EL (cell line): ENCODE measurements at places on chromosomes 1 and 21.
A peak's percentile ranks its signal among the peaks of the same experiment; 100 is the strongest.

DNA sequence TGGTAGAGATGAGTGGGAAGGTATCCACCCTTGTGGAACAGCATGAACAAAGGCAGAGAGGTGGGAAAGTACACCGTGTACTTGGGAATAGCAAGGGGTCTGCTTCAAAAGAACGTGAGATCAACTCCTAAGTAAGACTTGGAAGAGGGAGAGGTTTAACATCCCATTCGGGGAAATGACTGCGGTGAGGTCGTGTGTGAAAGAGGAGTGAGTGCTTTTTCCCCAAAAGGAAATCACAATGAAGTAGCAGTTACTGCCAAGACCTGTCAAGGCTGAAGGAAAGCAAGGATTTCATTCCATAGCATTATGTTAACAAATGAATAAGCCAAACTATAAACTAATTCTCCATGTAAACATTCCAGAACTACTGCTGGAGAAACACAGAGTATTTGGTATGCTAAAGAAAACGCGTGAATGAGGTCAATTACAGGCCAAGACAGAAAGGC, 20.0 kb upstream of the SYDE2 start:
- DNase-seq: no peak

DNA sequence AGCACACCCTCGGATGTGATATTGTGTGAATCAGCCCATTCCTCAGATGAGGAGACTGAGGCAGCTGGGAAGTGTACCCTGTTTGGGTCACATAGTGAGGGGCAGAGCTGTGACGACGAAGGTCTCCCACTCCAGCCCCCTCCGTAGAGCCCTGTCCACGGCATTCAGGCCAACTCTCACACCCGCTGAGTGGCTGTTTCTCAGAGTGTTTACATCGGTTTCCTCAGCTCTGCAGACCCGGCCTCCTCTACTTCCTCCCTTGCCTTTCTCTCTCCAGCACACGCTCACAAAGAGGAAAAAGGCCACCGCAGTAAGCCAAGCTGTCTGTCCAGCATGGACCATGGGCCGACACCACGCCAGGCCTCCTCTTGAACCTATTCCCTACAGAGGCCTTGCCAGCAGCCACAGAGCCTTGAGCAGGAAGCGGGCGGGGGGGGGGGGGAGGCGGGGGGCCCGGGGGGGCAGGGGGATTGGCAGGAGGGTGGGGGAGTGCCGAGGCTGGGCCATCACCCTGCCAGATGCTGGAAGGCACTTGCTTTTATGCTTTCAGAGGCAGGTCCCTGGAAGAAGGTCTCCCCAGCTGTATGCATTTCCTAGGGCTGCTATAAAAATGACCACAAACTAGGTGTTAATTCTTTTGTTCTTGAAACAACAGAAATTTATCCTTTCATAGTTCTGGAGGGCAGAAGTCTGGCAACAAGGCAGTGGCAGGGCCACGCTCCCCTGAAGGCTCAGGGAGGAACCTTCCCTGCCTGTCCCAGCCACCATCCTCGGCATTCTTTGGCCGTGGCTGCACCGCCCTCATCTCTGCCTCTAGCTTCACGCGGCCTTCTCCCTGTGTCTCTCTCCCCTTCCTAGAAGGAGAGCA, 178.4 kb downstream of the PSMG1 start:
- peak; percentile 23 for DNase-seq

- DNase-seq: no peak
Measured at GRCh38 chr21:42164064-42164789, 54.7 kb upstream of the ABCG1 start.

DNA sequence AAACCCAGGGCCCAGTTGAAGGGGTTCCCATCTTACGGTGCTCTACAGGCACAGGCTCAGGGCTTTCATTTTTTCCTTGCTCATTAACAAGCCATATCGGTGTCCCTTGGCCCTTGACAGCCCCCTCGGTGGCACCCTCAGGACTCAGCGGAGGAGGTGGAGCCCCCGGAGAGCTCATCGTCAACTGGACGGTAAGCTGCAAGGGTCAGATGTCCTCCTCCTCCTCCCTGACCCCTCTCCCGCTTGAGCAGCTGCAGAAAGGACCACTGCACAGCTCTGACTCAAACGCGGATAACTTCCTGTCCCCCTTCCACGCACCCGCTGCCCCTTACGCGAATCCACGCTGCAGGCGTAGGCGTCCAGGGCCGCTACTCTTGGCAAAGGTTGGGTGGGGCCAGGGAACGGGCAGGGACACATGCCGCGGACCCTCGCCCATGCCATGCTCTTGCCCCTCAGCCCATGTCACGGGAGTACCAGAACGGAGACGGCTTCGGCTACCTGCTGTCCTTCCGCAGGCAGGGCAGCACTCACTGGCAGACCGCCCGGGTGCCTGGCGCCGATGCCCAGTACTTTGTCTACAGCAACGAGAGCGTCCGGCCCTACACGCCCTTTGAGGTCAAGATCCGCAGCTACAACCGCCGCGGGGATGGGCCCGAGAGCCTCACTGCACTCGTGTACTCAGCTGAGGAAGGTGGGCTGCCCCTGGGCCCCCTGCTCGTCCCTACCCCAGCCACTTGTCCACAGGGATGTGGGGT, 14.7 kb downstream of the TMEM81 start:
- DNase-seq: no peak

- DNase-seq: no peak
Measured at GRCh38 chr1:117586337-117586736, 19.5 kb upstream of the TENT5C start.

DNA sequence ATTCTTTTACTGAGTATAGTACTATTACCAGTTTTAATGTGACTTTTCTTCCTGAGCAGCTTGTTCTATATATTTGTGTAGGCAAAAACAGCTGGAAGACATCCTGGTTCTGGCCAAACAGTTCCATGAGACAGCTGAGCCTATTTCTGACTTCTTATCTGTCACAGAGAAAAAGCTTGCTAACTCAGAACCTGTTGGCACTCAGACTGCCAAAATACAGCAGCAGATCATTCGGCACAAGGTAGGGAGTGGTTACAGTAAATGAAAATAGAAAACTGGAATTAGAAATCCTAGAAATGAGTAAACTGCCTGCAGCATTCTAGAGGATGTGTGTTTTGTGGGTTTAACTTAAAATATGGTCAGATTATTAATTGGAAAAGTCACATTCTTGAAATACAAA, 64.1 kb upstream of the BMP8A start:
- DNase-seq: no peak

DNA sequence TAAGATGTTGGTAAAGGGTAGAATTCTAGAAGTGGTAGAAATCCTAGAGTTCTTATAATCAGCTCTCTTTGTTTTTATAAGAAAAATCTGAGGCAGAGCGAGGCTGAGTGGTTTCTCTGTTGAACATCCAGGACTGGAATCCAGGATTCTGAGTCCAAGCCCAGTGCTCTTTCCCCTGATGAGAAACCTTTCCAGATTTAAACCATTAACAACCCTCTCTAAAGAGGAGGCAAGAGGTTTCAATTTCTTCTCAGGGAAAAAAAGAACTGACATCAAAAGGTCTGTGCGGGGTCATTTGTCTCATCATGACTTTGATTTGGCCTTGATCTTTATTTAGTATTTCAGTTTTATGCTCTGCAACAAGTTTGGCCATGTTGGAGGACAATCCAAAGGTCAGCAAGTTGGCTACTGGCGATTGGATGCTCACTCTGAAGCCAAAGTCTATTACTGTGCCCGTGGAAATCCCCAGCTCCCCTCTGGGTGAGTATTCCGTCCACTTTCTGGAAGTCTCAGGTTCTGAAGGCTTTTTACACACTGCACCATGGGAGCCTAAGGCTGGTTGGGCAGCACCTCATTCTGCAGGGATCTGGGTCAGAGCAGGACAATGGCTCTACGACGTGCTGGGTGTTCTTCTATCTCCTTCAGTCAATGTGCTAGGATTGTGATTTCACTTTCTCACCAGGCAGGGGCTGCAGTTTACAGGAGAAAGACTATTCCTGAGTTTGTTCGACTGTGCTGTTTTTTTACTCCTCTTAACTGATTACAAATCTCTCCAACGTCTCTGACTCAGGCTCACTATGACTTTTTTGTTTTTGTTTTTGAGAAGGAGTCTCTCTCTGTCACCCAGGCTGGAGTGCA, 18.9 kb upstream of the CCT8 start:
- peak; percentile 58 for DNase-seq

DNA sequence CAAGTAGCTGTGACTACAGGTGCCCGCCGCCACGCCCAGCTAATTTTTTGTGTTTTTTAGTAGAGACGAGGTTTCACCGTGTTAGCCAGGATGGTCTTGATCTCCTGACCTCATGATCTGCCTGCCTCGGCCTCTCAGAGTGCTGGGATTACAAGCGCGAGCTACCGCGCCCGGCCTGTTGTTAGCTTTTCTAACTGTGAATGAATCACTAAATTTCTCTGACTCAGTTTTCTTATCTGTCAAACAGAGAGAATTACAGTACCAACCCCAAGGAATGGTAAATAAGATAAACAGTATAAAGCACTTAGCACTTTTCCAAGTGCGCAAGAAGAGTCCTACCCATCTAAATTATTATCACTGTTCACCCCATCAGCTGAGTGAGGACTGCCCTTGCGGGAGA, 193.6 kb downstream of the VAV3 start:
- DNase-seq: no peak

DNA sequence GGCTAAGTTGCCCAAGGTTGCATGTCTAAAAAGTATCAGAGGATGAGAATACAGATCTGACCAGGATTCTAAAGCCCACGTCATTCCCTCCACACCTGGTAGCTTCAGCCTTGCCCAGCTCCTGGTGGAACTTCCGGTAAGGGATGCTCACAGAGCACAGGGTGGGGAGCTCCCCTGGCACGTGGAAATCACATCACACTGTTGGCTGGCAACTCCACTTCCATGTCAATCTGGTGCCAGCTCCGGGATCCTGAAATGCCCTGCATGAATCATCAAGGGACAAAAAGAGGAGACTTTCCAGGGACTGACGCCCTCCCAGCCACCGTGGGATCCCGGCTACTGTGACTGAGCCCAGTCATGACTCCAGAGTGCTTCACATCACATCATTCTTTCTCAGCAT, 12.4 kb upstream of the BCAR3 start:
- DNase-seq: no peak

DNA sequence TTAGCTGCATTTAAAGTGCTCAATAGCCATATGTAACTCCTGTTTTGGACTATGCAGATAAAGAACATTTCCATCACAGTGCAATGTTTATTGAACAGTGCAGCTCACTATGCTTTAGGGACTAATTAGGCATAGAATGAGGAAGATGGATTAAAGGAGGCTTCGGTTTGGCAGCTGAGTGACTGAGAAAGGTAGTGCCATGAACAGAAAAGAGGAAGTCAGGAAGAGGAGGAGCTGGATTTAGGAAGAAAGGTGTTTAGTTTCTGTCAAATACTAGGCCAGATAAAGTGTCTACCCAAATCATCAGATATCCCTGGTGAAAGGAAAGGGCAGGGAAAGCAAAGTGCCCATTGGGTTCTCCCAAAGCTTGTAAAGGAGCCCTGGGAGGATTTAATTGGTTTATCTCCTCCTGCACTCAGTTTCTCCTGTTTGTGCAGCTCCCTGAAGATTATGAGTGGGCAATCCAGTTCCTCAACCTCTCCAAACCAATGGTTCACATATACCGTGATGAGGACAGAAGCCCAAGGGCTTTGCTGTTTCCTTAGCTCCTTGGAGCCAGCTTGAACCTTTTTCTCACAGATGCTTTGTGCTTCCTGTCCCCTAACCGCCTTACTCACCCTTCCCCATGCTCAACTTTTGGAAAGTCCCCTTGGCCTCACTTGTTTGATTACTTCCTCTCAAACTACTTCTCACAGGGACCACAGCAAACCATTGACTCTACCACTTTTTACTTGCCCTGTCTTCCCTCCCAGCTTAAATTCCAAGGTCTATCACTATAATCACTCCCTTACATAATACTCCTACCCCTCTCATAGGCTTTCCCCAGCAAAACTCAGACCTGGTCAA, 3.5 kb upstream of the RAP1A start:
- DNase-seq: no peak

DNA sequence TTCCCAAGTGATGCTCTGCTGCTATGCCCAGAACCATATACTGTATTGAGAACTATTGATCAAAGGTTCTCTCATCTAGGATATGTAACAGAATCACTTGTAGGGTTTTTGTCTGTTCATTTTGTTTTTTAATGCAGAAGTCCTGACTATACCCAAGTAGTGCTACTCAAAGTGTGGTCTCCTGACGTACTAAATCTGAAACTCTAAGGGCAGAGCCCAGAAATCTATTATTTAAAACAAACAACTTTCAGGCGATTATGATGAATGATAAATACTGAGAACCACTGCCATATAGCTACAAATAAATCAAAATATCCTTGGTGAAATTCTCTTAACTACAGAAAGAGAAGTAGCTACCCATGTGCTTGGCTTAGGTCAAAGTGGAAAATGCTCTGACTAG, 10.1 kb downstream of the ZZZ3 start:
- no peak for DNase-seq

DNA sequence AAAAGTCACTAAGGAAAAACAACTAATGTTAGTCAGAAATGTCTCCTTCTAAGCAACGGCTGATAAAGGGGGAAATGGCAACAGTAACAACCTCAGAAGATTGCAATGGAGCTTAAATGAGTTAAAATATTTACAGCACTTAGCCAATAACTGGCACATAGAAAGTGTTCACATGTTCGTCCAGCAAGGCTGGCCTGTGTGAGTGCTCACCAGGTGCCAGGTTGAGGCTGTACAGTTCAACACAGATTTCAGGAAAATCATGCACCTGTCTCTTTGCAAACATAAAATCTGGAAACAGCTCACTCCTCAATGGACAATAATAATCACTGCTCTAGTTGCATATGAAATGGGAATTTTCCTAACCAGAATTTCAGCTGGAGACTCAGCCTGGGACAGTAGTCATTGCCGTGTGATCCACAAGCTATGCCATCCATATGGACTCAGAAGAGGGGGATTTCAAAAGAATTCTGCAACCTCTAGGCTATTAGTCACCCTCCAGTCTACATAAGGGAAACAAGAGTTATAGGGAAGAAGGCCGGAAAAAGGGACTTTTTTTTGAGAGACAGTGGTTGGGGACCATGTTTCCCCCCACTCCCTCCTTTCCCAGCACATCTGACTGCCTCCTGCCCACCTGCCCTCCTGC, 68.6 kb downstream of the SYDE2 start:
- DNase-seq: peak; percentile 37

DNA sequence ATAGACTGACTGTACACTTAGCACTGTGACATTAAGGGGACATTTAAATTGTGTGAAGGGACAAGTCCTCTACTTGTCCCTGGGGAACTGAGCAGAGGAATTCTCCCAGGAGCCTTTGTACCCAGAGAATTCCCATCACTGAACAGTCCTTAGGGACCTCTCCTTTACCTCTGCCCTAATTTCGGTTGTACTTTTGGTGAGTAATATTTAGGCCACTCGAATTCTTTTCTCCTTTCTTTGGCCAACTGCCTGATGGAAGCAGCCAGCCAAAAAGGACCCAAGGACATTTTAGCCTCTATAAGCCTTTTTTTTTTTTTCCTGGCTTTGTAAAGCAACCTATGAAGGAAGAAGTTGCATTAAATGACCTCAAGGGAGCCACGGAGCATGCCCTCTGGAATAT, 71.5 kb downstream of the NR5A2 start:
- no peak for DNase-seq

- no peak for DNase-seq
Measured at GRCh38 chr1:40174788-40175187, 13.6 kb downstream of the RLF start.

DNA sequence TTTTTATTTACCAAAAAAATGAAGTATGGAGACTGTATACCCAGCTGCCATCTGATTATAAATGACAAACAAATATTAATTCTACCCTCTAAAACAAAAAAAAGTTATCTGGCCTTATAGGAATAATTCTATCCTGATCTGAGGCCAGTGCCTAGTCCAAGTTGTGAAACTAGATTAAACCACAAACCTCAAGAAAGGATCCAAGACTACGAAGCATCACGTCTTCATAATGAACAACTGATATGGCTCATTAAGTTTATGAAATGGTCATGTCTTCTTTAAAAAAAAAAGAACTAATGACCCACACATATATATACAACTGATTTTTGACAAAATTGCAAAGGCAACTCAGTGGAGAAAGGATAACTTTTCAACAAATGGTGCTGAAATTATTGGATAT, 32.4 kb upstream of the CTTNBP2NL start:
- DNase-seq: no peak
